ENCODE measurements at places on chromosomes 4 and X.
A peak's percentile ranks its signal among the peaks of the same experiment; 100 is the strongest.

DNA sequence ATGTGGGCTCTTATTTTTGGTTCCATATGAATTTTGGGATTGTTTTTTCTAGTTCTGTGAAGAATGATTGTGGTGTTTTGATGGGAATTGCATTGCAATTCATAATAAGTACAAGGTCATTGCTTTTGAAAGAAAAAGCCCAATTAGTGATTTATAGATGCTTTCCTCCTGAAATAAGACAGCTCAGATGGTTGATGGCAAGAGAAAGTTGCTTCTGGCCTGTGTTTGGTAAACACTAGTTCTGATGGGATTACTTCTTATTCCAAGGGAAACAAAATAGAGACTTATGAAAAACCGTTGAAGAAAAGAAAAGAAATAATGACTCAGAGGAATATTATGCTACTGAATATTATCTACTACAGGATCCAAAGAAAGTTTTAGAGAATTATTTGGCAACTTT, 144.9 kb downstream of the SPANXA1 start:
- no peak for DNase-seq

GRCh38 chrX:2561456-2561855, 60.7 kb upstream of the DHRSX start:
- no peak for DNase-seq

DNA sequence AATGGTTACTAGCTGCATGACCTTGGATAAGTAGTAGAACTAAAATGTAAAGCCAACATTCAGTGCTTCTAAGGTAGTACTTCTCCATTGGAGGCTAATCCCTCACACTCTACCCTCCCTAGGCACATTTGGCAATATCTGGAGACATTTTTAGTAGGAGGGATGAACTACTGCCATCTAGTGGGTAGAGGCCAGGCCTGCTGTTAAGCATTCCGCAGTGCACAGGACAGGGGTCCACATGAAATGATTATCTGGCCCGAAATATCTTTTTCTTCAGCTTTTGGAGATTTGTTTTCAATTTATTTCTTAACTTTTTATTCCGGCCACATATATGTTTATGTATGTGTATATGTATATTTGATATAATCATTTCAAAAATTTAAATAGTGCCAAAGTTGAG, 36.0 kb upstream of the SPANXC start:
- peak; percentile 19 for DNase-seq

- DNase-seq, result no peak
These were observed 18.3 kb downstream of the CD99L2 start for GRCh38 chrX:150879855-150880807.

- DNase-seq, result peak; percentile 7
These were observed 800.2 kb upstream of the FTHL17 start for GRCh38 chrX:31872007-31872406.

All from putamen (tissue), 1 donor.